ENCODE measurements at places on chromosomes 11 and 22.

- no peak for DNase-seq
Observed at GRCh38 chr22:28714043-28714628, 27.5 kb downstream of the CHEK2 start.

- DNase-seq: peak; percentile 51
Observed at GRCh38 chr11:77547863-77548551, 41.7 kb upstream of the AQP11 start.

GRCh38 chr11:13094930-13095687, 86.0 kb downstream of the RASSF10 start:
- DNase-seq: no peak

- DNase-seq: no peak
Observed at GRCh38 chr11:58134151-58134550, 8.8 kb upstream of the OR9I1 start.

GRCh38 chr11:121839781-121840180, 276.2 kb downstream of the BLID start:
- DNase-seq: no peak

GRCh38 chr11:78420255-78420764, 2.7 kb upstream of the GAB2 start:
- DNase-seq: peak; percentile 47

GRCh38 chr11:125293596-125293995, 129.0 kb downstream of the PKNOX2 start:
- no peak for DNase-seq

GRCh38 chr22:31313366-31314147, 21.3 kb upstream of the PIK3IP1 start:
- DNase-seq: no peak

- DNase-seq: no peak
Observed at GRCh38 chr11:14638561-14638960, 5.0 kb upstream of the PDE3B start.

GRCh38 chr11:85132851-85133585, 494.1 kb downstream of the DLG2 start:
- DNase-seq: no peak

DNA sequence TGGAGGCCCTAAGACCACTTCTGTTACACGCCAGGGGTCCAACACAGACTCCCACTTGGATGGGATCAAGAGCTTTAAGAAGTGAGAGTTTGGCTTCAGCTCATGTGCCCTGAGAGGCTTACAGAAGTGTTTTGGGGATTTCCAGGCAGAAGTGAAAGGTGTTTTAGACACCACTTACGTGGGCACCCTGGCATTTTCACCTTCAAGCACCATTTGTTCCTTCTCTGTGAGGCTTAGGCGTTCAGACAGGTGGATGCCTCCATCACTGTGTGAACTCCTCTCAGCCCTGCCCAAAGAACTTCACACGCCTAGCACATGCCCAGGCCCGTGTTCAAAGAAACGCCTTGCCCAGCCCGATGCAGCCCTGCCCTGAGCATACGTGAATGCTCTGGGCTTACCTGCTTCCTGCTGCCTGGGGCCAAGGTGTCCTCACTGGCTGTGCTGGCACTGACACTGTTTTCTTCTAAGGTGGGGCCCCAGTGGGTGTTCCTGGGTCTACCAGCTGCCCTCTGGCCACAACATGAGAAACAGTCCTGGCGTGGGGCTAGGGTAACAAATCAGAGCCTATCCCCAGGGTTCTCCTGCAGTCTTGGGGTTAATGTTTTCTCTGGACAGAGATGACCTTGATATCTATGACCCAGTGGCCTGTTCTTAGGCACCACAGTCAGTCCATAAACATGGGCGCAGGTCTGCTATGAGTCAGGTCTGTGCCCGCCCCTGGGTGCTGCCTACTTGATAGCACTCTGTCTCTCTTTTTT, 34.0 kb downstream of the AMPD3 start:
- DNase-seq: no peak

DNA sequence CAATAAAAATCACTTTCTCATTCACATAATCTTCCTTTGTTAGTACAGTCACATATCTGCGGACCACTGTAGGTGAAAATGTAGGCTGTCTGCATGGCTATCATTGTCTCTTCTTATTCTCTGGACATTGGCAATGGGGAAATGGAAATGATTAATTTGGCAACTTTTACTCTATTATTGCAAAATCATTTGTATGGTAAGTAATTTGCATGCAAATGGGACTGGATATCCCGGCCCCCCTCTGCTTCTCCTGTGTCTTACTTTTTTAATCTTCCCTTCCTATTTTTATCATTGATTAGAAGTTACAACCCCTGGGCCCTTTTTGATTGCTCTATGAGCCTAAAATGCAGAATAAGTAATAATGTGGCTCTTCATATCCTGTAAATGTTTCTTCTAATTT, 6.0 kb downstream of the GRK3 start:
- DNase-seq: no peak

DNA sequence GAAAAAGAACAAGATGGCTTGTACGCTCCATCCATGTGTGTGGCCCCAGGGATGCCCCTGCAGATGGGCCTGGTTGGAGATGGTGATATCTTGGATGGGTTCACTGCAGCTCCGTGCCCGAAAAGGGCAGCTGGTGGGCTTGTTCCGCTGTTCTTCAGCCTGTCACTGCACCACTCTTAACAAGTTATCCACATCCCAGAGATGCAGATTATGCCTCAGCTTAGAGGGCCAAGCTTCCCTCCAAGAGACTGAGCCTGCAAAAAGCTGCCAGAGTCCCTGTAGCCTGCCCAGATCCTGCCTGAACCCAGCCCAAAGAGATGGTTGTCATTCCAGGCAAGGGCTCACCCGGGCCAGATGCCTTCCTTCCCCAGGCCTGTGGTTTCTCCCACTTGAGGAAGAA, 308.0 kb downstream of the OPCML start:
- no peak for DNase-seq
